ENCODE measurements at places on chromosomes 2 and 18.

DNA sequence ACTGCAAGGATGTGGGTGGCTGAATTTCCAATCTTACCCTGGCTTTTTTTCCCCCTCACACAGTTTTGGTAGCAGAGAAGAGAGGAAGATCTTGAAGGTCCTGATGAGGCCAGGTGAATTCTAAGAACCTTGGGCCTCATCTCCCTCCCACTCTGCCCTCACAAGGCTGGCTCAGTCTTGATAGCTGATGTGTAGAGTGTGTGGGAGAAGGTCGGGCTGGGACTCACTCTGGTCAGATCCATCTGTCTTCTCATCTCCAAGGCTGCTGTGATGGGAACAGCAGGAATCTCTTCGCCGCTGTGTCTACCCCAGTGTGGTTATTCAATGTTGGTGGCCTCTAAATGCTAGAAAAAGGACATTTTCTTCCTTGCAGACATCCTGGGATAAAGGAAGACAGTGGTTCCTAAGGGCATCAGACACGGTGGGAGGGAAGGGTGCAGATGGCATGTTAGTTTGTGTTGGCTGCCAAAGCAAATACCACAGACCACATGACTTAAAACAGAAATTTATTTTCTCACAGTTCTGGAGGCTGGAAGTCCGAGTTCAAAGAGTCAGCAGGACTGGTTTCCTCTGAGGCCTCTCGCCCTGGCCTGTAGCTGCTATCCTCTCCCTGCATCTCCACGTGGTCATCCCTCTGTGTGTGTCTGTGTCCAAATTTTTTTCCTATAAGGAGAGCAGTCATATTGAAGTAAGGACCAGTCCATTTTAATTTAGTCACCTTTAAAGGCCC lies 37.6 kb upstream of the MGAT4A start:
- no peak for DNase-seq

- DNase-seq: no peak
Observed at GRCh38 chr18:5890331-5891183, 4.8 kb downstream of the TMEM200C start.

- DNase-seq: no peak
Observed at GRCh38 chr18:69998523-69998987, 50.9 kb upstream of the CD226 start.

DNA sequence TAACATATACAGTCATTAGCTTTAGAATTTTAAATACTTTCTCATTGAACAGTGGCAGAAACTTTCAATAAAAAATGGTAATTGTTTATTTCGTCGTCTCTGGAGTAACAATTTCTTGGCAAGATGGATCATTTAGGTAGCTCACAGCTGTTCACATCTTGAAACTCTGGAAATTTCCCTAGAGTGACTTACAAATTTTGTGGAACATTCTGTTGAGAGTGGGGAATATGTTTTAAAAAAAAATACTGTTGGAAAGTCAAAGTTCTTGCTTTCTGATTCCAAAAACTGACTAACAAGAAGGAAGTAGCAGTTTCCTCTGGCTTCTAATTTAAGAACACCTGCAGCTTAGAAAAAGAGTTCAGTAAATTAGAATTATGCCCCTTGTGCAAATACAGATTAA lies 11.2 kb upstream of the CALCRL start:
- DNase-seq: no peak

- DNase-seq: no peak
Observed at GRCh38 chr2:134155134-134155533, 98.7 kb upstream of the MGAT5 start.

GRCh38 chr2:25972049-25972823 lies 10.1 kb downstream of the KIF3C start:
- DNase-seq: no peak

DNA sequence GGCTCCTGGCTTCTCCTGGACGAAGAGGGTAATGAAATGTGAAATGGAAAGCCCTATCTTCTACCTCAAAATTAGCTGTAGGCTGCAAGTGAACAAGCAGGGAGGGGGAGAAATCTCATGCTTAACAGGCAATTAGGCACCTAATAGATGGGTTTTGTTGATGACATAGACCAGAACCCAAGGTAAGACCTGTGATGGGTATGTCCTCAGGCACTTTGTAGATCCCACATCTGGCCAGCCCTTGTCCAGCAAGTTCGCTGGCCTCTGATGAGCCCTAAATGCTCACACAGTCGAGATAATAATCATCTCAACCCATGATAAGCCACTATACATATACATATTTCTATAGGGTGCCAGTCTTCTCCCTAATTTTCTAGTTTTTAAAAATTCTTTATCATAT lies 82.6 kb downstream of the MARCO start:
- no peak for DNase-seq

GRCh38 chr2:178227187-178227586 lies 32.9 kb downstream of the OSBPL6 start:
- no peak for DNase-seq

DNA sequence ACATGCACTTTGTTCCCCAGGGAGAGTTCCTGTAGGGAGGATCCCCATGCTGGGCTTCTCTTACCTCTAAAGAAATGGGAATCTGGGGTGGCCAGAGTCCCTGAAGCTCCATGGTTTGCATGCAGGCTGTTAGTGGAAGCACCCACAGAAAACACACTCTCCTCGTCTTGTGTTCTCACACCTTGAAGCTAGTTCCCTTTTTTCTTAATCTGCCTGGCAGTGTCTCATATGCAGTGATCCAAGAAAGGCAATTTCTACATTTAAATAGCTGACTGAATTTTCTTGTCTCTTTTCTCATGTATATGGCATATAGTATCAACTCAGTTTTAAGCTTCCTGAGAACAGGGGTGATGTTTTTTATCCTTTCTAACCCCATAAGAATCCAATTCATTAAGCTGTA lies 65.0 kb downstream of the LINC00305 start:
- no peak for DNase-seq

- DNase-seq: peak; percentile 66
Observed at GRCh38 chr2:69138793-69139459, 125.9 kb downstream of the ANTXR1 start.

GRCh38 chr18:26002375-26002910 lies 88.0 kb downstream of the SS18 start:
- no peak for DNase-seq

DNA sequence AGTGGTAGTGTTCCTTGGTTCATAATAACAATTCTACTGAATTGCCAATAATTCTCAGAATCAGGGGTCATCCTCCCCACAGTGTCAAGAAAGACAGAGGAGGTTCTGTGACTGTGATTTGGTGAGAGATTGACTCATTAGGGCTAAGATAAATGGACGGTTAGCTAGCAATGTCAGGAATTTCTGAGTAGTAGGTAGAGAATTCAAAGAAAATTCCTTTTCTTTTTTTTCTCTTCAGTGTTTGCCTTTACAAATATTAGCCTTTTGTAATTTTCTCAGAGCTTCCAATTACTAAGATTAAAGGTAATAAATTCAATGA lies 16.8 kb upstream of the CRIM1 start:
- no peak for DNase-seq

GRCh38 chr2:27174638-27175037 lies 25.8 kb downstream of the TCF23 start:
- DNase-seq: no peak

GRCh38 chr2:28780496-28780895 lies 28.9 kb downstream of the PPP1CB start:
- DNase-seq: no peak

DNA sequence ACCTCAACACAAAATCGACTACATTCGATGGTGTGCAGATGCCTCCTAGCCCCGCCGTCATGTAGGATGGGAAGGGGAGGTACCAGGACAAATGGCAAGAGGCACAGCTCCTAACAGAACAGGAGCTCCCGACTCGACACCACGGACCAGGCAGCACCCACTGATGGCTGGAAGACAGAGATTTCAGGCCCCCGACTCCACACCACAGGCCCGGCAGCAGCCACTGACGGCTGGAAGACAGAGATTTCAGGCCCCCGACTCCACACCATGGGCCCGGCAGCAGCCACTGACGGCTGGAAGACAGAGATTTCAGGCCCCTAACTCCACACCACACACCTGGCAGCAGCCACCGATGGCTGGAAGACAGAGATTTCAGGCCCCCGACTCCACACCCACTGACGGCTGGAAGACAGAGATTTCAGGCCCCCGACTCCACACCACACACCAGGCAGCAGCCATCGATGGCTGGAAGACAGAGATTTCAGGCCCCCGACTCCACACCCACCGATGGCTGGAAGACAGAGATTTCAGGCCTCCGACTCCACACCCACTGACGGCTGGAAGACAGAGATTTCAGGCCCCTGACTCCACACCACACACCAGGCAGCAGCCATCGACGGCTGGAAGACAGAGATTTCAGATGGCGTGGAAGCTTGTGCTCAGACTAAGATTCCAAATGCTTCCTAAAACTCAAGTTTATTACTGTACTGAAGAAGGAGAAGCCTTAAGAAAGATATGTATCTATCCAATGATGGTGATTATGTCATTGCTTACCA lies 135.5 kb downstream of the EIPR1 start:
- DNase-seq: no peak

GRCh38 chr2:4844881-4845280 lies 847.3 kb upstream of the SOX11 start:
- no peak for DNase-seq

- no peak for DNase-seq
Observed at GRCh38 chr2:66569321-66569851, 134.5 kb downstream of the MEIS1 start.

- no peak for DNase-seq
Observed at GRCh38 chr2:99821039-99821438, 321.4 kb downstream of the AFF3 start.

GRCh38 chr18:40258311-40258710 lies 1696.7 kb upstream of the PIK3C3 start:
- DNase-seq: no peak

DNA sequence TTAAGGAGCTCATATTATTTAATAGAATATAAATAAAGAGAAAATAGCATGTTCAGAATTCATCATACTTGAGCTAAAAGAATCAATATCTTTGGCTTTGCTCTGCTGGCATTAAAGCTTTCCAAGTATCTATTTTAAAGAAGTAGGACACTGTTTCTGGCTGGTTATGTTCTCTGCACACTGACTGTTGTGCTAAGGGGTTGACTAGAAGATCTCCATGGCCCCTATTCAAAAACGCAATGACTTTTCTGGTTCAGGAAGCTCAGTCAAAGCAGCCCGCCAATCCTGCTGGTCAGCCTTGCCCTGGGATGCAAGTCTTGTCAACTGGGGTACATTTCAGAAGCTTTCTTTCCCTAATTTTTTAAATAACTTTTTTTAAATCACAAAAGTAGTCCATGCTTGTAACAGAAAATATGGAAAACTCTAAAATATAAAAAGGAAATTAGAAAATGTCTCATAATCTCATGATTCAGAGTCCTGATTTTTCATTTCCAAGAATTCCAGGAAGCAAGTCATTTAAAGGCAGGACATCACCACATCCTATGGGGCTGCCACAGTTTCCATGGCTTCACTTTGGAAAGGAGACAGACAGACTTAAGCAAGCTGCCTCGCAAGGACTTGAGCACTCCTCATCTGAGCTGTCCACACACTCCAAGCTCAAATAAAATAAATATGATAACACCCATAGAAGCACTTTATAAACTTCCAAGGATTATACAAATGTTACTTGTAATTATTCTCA lies 195.1 kb downstream of the TXNL1 start:
- no peak for DNase-seq

DNA sequence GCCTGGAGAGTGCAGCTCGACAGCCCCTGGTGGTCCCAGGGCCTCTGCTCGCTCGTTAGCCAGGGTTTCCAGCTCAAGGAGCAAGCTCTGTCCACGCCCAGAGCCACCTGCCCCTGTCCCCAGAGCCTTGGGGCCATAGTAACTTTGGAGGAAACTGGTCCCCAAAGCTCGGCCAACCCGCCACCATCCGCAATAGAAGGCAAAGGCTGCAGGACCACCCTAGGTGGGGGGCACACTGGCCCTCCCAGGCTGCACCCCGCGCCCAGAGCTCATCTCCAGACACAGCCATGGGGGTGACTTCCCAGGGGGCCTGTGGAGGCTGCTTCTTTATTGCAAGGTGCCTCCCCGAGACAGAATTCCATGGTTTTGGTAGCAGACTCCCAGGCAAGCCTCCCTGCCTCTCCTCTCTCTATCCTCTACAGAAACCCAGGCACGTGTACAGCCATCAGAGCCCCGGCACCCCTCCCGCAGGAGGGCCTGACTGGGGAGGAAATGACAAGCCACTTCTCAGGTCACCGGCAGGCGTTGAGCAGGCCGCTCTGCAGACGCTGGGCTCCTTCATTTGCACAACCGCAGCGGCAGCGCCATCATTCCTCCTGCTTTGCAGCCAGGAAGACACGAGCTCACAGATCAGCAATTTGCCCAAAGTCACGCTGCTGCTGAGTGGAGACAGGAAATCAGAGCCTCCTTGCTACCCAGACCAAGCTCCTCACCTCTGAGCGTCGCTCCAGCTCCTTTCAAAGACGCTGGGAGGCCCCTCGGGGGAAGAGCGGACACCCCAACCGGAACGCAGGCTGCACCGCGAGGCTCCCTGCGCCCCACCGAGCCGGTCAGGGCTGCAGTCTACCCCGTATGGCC lies 80.2 kb downstream of the NDUFA10 start:
- DNase-seq: no peak

- DNase-seq: no peak
Observed at GRCh38 chr2:41395692-41396091, 652.1 kb upstream of the PKDCC start.

DNA sequence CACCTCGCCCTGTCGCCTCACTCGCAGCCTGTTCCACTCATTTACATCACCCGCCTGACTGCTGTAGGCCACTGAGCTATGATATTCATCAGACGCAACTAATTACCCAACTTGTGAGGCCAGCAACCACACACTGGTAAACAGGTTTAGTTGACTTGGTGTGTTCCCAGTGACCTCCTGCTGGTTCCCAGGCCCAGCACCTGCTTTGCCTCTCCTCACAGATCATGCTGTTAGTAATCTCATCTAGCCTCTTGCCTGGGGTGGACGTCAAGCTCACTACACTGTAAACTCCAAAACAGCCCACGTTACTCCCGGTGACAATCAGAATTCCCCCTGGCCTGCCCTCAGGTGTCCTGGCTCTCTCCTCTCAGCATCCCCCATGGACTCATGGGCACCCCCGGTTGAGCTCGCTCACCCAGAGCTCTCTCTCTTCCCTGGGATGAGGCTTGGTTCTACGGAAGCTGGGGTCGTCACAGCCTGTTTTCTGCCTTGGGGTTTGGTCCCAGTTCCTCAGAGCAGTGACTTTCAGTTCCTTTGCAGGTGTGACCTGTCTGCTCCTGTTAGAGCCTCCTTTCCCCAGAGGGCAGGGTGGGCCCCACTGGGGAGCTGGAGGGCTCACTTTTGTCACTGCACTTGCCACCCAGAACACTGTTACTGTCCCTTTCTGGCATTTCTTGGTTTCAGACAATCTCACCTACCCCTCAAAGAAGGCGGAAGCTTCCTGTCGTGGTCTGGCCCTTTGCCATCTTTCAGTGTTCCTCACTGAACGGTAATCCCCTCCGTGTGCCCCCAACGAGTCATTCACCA lies 40.3 kb downstream of the INPP5D start:
- no peak for DNase-seq

GRCh38 chr2:64751286-64752260 lies 97.9 kb upstream of the SERTAD2 start:
- no peak for DNase-seq

DNA sequence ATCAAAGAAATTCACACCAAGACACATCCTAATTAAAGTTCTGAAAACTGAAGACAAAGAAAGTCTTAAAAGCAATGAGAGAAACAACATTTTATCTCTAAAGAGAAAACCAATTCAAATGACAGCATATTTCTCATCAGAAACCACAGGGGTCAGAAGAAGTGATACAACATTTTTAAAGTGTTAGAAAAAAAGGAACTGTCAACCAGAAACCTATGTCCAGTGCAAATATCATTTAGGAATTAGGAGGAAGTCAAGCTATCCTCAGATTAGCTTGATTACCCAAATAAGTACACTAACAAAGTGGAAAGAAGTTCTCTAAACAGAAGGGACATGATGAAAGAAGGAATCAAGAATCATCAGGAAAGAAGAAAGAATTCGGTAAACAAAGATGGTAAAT lies 59.5 kb upstream of the BCL2L11 start:
- DNase-seq: no peak

Data from HFF-Myc (cell line).